ENCODE measurements at places on chromosomes 3 and 15. TPM values are rescaled to one million over a fixed set of nuclear protein-coding genes. Genes with fewer than 3 reads are reported as not detected.

ZKSCAN7 gene
- total RNA-seq = 4.1 TPM

DNA sequence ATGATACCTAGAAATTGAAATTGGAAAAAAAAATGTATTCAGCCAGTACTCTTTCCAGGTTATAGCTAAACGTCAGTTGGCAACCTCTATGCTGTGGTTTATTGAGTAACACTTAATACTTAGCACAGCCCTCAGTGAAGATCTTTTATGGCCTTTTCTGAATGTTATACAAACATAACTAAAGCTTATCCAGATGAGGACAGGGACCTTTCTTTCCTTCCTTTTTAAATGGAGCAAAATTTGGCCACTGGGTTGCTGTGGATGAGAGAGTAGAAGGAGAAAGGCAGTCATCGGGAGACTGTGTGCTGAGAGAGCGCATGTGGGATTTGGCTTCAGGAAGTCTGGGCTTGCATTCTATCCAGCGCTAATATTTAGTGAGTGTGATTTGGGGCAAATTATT is 36.1 kb downstream of the IGF1R start:
- no peak for DNase-seq

GRCh38 chr3:129482721-129483120 is 42.7 kb downstream of the IFT122 start:
- DNase-seq = no peak

GRCh38 chr15:42070976-42071350 is 23.4 kb downstream of the PLA2G4D start:
- no peak for DNase-seq

- no peak for DNase-seq
Measured at GRCh38 chr15:76868740-76869139, 36.4 kb downstream of the SCAPER start.

DNA sequence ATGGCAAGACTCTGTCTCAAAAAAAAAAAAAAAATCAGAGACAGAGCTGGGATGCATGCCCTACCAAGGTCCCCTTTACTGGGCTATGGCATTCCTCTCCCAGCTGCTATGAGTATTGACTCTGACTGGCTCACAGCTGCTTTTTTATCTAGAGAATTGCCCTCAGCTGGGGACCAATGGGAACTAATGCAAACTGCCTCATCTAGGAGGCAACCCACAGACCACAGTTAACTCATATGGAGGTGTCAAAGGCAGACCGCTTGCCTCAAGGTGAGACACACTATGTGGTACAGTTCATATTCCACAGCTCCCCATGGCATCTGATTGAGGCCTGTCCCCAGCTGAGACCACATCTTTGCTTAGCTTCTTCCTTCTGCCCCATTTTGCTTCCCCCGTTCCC is 183.5 kb upstream of the EOMES start:
- peak; percentile 57 for DNase-seq

- DNase-seq = no peak
Measured at GRCh38 chr3:150868282-150868681, 37.0 kb downstream of the MINDY4B start.

DNA sequence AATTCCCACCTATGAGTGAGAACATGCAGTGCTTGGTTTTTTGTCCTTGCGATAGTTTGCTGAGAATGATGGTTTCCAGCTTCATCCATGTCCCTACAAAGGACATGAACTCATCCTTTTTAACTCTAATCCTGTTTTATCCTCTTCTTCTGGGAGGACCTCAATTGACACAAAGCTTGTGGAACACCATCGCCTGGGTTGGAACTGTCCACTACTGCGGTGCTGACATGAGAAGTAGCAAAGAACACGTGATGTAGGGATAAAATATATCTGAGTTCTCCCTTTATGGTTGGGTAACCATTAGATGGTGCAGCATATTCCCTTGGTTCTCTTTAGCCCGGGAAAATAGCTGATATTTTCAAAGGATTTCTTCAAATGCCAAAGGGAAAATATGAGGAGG is 105.3 kb upstream of the TOPAZ1 start:
- no peak for DNase-seq

GPR160 gene
- total RNA-seq = 14.9 TPM

FBXL22 gene
- 1.9 TPM for total RNA-seq

DNA sequence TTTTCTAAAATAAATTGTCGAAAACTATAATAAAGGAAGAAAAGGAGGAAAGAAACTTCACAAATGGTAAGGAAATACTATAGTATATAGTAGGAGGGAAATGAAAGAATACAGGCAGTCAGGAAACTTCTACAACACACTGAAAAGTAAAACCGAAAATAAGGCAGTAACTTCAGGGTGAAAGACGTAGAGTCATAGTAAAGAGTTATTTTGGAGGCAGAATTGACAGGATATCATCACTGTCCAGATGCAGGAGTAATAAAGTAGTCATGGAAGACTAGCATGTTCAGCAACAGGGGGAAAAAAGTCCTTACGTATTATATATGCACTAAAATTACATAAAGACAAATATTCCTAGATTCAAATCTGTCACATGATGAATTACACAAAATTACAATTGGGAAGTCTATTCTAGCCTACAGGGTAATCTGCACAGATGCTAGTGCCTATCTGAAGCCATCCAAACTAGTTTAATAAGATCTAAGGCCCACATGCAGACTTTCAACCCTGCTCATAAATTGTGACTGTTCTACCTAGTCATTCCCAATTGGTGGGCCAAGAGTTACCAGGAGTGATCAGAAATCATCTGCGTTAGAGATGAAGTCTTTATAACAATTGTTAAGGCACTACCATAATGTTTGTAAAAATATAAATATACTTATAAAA is 14.0 kb downstream of the VPS13C start:
- DNase-seq = no peak

PARP9 gene
- 26.0 TPM for total RNA-seq

DNA sequence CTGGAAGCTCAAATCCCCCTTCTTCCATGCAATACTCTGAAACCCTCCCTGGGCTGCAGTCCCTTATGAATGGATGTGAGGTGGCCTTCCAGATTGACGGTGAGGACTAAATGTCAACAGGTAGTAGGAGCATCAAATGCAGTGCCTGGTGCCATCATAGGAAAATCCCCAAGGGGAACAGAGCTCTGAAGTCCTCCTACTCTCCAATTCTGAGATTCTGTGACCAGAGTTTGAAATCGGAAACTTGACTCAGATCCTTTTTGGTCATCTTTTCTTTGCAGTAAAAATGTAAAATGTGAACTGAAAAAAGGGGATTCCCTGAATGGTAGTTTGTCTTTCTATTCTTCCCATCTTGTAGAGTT is 68.8 kb upstream of the TJP1 start:
- no peak for DNase-seq

GRCh38 chr3:50090984-50091383 is 2.3 kb downstream of the RBM5 start:
- no peak for DNase-seq

LYZL4 gene
- total RNA-seq = not detected

SLC35G2 gene
- total RNA-seq = 0.17 TPM

CCR8 gene
- total RNA-seq = 6.9 TPM

- DNase-seq = no peak
Measured at GRCh38 chr3:63442918-63443317, 164.8 kb downstream of the SYNPR start.

DNA sequence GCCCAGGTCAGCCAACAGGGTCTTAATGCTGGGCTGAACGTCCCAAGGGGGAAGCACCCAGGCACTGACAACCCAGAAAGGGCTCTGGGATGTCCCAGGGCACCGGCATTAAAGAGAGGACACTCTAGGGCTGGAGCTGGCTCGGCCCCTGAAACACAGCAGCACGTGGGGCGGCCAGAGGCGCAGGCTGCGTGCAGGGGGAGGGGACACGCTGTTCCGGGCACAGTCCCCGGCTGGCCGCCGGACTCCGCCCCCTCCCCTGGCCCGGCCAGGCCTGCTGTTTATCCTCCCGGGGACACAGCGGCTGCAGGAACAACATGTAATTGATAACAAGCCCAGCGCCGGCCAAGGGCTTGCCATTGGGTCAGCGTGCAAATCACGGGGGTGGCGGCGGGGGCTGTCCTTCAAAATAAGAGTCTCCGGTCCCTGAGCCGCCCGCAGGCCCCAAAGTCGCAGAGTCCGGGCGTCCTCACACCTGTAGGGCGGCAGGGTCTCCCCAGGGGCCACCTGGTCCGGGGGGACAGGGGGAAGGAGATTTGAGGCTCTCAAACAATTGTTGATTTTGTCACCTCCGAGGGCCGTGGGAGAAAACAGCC is 1.3 kb downstream of the KLF15 start:
- no peak for DNase-seq

DNA sequence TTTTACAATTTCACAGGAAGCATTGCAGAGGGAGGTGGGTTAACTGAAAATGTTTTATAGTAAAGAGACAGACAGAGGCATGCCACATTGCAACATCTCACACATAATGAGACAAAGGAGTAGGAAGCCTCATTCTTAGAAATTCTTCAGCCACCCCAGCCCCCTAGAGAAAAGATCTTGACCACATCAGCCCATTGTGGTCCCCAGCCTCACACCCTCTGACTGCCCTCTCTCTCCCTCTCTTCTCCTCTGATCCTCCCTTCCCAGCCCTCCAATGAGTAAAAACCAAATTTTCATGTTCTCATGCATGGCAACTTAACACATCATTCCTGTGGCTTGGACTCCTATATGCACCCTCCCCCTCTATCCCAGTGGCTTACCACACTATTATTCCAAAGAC is 174.1 kb downstream of the UACA start:
- no peak for DNase-seq

DNA sequence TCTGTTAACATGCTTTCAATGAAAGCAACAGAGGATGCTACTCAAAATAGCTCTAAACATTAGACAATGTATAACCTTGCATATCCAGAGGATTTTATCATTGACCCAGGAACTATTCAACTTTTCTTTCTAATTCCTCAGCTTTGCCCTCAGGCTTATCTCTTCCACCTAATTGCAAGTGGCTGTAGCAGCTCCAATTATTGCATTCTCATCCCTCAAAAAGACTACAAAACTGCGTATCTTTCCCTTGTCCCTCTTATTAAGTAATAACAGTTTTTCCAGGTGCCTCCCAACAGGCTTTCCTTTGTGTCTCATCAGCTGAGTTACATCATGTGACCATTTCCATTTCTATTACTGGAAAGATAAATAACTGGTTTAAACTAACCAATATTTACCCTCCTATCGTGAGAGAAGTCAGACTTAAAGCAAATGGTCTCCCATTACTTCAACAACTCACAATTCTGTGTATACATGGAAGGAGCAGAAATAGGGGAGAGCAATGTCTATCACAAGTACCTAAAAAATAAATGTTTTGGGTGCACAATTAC is 78.0 kb upstream of the MBNL1 start:
- no peak for DNase-seq

PGBD4 gene
- 4.7 TPM for total RNA-seq

CEMIP gene
- 0.23 TPM for total RNA-seq

GRCh38 chr15:90316139-90316538 is 35.9 kb upstream of the ZNF774 start:
- no peak for DNase-seq

TBC1D5 gene
- total RNA-seq = 46.6 TPM

ZNF385D gene
- total RNA-seq = not detected

DNA sequence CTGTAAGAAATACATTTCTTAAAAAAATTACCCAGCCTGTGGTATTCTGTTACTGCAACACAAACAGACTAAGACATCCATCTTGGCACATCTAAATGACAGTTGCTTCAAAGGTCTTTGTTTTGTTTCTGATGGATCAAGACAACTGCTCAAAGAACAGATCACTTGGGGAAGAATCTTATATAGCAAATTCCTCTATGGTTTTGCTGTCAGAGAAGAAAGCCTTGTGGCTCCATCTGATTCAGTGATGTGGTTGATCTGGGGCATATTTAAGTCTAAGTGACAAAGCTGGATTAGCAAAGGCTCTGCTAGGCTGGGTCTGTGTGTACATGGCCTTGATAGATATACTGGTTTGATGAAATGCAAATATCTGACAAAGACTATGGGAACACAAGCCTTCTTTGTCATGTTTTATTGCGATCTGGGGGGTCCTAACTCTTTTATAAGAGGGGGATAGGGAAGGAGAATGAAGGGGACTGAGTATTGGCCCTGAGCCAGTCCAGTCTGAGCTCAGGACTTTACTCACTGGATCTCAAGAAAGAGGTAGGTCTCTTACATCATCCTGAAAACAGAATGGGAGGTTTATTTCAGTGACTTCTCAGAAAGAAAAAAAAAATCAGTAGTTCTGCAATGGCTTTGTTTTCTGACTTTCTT is 14.3 kb upstream of the LIMD1 start:
- no peak for DNase-seq

- DNase-seq = no peak
Measured at GRCh38 chr15:101269479-101270223, 7.6 kb downstream of the SELENOS start.

DNA sequence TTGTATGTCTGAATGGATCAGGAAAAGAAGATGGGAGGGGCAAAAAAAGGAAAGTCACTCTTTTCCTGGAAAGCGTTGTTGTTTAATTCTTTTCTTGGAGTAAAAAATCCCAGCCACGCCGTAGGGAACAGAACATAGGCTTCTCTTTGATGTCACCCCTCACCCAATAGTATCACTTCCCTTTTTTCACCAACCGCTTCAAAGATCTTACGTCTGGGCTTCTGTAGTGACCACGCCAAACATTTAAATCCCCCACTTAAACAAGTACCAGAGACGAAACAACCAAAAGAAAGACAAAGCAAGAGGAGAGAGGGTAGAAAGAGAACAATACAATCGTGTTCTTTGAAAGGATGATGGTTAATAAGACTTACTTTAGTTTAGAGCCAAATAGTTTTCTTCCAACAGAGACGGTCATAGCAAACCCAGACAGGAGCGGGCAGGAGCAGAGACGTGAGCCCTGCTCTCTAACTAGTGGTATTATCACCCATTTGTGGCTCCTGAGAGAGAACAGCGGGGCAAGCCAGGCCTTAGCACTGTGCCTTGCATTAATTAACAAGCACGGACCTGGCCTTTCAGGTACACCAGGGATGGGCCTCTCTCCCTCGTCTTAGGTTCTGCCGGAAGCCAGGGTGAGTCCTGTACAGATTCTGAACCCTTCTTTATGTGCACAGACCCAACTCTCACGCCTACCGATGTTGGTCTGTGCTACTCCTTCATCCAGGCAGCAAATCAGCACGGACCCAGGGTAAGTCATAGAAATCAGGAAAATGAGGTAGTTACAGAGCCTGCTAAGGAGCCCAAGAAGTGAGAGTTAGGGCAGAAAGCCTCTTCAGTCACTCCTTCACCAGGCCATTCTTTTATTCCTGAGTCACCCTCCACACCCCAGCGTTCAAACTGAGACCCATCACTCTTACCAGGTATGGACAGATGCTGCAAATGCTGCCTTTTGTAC is 28.2 kb upstream of the BCL6 start:
- DNase-seq = no peak

SLC9C1 gene
- not detected for total RNA-seq

DNA sequence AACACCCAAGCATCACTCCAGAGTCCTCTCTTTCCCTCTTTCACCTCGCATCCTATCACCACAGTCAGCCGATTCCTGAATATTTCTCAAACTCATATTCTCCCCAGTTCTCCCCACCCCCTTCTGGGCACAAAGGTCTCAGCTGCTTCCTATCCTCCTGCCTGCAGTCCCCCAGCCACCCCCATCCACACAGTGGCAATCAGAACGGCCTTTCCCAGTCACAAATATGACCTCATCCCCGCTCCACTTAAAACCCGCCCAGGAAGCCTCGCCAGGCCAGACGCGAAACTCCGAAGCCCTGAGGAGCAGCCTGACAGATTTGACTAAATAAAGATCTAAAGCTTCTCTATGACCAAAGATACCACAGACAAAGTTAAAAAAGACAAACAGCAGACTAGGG is 49.9 kb upstream of the LINGO1 start:
- DNase-seq = no peak
